ENCODE measurements at places on chromosomes 11 and 22.

DNA sequence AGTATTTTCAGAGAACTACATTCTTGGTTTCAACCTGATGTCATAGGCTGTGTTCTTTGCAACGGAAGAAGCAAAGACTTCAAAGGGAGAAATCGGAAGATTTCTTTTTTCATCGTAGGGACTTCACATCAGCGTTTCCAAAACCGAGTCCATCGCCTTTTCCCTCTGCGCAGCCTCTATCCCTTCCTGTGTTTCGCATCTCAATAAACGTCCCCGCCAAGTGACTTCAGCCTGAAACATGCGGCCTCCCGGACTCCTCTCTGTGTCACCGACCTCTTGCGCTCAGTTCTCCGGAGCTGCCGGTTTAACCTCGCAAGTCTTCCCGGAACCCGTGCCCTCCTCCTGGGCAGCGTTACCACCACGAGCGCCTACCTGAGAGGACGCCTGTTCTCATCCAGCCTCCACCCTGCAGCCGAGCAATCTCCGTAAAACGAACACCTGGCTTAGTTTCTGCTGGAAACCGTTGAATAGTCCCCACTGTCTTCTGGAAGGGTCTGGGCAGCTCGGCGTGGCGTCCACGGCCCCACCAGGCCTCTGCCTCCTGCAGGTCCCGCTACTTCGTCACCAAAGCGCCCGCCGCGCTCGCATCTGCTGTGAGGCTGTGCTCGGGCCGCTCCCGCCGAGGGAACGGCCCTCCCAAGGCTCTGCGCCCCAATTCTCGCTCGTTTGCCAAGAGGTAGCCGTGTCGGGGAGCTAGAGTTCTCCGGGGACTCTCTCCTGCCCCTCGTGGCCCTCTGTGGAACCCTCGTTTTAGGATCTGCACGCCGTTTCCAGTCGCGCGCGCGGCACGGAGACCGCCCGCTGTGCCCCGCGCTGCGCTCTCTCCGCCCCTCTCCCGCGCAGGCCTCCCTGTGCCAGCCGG lies at the start of gene GLB1L3:
Gene GLB1L3, plus strand, starts transcription at position 846 of the 862 bp plus-strand sequence. CDS start 362 bp downstream, outside the sequence.
- DNase-seq: peak; percentile 88

- DNase-seq: no peak
Measured at GRCh38 chr11:123594188-123594901, 60.1 kb downstream of the SCN3B start.

GRCh38 chr11:11250470-11250869 lies 102.6 kb downstream of the CSNK2A3 start:
- no peak for DNase-seq

DNA sequence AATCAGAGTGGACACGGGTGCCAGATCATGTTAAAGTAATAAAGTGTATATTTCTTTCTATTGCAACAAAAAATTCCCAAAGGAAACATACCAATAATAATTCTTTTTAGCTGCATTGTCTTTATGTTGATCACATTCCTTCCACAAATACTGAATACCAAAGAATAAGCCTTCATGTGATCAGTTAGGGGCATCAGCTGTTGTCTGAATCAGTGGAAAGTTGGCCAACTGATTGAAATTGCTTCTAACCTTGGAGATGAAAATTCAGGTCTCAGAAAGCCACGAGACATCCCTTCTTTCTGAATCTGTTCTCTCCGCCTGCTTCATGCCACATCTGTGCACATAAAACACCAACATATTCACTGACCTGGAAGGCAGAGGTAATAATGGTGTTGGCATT lies 785.2 kb downstream of the KCNA4 start:
- no peak for DNase-seq

- peak; percentile 27 for DNase-seq
Measured at GRCh38 chr22:22342697-22343580, 98.4 kb downstream of the VPREB1 start.
